CD8-positive, alpha-beta memory T cell (primary cell): ENCODE measurements at places on chromosomes 7 and 10.
A peak's percentile ranks its signal among the peaks of the same experiment; 100 is the strongest.

- H3K36me3 ChIP-seq, result no peaks in the 10 kb centered on the region
- H3K4me1 ChIP-seq, result no peaks in the 10 kb centered on the region
- no peak for DNase-seq
- H3K4me3 ChIP-seq, result no peak overlapping the region
Observed at GRCh38 chr7:70068531-70068930, 470.3 kb downstream of the AUTS2 start.

GRCh38 chr7:65269150-65269856 is 104.4 kb upstream of the ZNF92 start:
- H3K4me1 ChIP-seq, result no peaks in the 10 kb centered on the region
- H3K27me3 ChIP-seq, result peaks cover 3% of the 10 kb centered on the region
- no peak overlapping the region for H3K27ac ChIP-seq
- no peaks in the 10 kb centered on the region for H3K36me3 ChIP-seq
- peak overlapping the region; percentile 34 for H3K4me3 ChIP-seq

DNA sequence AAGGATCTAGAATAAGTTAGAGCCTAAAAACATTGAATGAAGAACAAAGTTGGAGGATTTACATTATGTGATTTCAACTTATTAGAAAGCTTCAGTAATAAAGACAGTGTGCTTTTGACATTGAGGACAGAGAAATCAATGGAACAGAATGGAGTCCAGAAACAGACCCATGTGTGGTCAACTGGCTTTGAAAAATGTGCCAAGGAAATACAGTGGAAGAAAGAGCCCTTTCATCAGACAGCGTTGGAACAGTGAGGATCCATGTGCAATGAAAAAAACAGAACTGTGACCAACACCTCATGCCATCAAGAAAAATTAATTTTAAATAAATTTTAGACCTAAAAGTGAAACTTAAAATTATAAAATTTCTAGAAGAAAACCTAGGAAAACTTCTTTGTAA is 50.6 kb upstream of the LRRC18 start:
- H3K27ac ChIP-seq, result no peak overlapping the region
- no peak overlapping the region for H3K4me3 ChIP-seq
- DNase-seq, result no peak
- no peaks in the 10 kb centered on the region for H3K36me3 ChIP-seq

- H3K27me3 ChIP-seq, result no peaks in the 10 kb centered on the region
- peak overlapping the region; percentile 18 for H3K4me3 ChIP-seq
- H3K4me1 ChIP-seq, result peaks cover 64% of the 10 kb centered on the region
Observed at GRCh38 chr10:110504111-110504735, 6.5 kb downstream of the DUSP5 start.

DNA sequence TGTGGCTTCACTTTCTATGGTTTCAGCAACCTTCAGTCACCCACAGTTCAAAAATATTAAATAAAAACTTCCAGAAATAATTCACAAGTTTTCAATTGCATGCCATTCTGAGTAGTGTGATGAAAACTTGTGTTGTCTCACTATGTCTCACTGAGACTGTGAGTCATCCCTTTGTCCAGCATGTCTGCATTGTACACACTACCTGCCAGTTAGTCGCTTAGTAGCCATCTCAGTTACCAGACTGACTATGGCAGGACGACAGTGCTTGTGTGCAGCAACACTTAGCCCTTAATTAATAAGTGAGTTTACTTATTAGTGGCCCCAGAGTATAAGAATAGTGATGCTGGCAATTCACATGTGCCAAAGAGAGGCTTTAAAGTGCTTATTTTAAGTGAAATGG is 22.5 kb downstream of the CCDC186 start:
- no peaks in the 10 kb centered on the region for H3K27me3 ChIP-seq
- H3K4me3 ChIP-seq, result no peak overlapping the region
- H3K36me3 ChIP-seq, result peaks cover 26% of the 10 kb centered on the region
- no peak for DNase-seq
- no peaks in the 10 kb centered on the region for H3K4me1 ChIP-seq

- DNase-seq, result no peak
- no peaks in the 10 kb centered on the region for H3K27me3 ChIP-seq
- H3K4me1 ChIP-seq, result no peaks in the 10 kb centered on the region
- H3K4me3 ChIP-seq, result no peak overlapping the region
- no peak overlapping the region for H3K27ac ChIP-seq
Observed at GRCh38 chr7:6182993-6183392, 89.4 kb downstream of the CYTH3 start.

DNA sequence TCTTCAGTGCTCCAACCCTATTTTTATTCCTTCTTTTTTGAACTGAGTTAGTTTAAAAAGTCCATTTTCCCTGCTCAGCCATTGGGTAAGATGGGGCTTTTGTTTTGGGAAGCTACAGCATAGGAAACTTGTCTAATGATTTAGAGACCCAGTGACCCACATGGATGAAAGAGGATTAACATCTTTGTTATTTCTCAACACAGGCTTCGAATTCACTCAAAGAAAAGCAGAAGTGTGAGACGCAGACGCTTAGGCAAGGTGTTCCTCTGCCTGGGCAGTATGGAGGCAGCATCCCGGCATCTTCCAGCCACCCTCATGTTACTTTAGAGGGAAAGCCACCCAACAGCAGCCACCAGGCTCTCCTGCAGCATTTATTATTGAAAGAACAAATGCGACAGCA is 152.0 kb downstream of the HDAC9 start:
- H3K36me3 ChIP-seq, result no peaks in the 10 kb centered on the region
- no peaks in the 10 kb centered on the region for H3K4me1 ChIP-seq
- H3K27me3 ChIP-seq, result no peaks in the 10 kb centered on the region
- no peak for DNase-seq
